ENCODE measurements at places on chromosomes 5 and 9. TPM values are rescaled to one million over a fixed set of nuclear protein-coding genes. Genes with fewer than 3 reads are reported as not detected.

GRCh38 chr5:78076351-78076750, 218.1 kb downstream of the AP3B1 start:
- no peak for DNase-seq

Gene OTP
- polyA plus RNA-seq = not detected

DNA sequence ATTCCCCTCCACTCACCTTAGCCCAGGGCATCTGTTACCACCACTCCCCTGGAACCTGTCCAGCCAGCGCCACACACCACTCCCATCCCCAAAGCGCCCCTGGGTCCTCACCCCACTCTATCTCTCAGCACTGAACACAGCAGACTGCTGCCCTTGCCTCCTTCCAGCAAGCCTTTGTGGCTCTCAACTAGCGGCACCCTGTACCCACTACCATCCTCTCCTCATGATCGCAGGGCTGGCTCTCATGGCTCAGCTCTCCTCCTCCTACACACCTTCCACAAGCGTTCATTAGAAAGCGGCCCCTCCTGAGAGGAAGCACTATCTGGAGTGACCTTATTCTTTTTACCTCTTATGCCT, 13.3 kb upstream of the BASP1 start:
- no peak for DNase-seq

GRCh38 chr9:99052815-99053715, 51.8 kb upstream of the TGFBR1 start:
- DNase-seq = no peak

GRCh38 chr5:101955891-101956290, 340.2 kb downstream of the SLCO4C1 start:
- DNase-seq = no peak
